CD8-positive, alpha-beta memory T cell (primary cell): ENCODE measurements at places on chromosomes 7 and 10. TPM values are rescaled to one million over a fixed set of nuclear protein-coding genes. Genes with fewer than 3 reads are reported as not detected.

Gene COBL
- total RNA-seq = not detected

Gene ZKSCAN1
- 48.4 TPM for total RNA-seq

Gene CALN1
- not detected for total RNA-seq

Gene UBE2H
- total RNA-seq = 21.5 TPM

Gene NAT16
- total RNA-seq = not detected

- DNase-seq = no peak
- H3K4me3 ChIP-seq = no peak overlapping the region
- H3K27ac ChIP-seq = no peak overlapping the region
- no peaks in the 10 kb centered on the region for H3K36me3 ChIP-seq
- H3K27me3 ChIP-seq = no peaks in the 10 kb centered on the region
These were observed 155.2 kb upstream of the GNAI1 start for GRCh38 chr7:79979437-79979836.

DNA sequence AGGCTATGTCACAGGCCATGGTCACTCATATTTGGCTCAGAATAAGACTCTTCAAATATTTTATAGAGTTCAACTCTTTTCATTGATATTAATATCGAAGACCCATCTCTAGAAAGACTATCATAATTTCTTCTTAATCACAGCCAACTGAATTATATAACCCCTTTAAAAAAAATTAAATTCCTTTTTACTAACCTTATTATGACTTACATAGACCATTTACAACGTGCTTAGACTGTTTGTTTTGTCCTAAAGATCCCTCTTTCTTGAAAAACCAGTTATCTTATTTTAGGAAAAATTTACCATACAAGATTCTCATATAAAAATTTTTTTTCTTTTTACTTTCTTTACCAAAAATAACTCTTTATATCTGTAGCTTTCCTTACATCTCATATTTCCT is 10.2 kb upstream of the TMEM254 start:
- no peak overlapping the region for H3K4me3 ChIP-seq
- no peak for DNase-seq
- no peaks in the 10 kb centered on the region for H3K36me3 ChIP-seq
- H3K4me1 ChIP-seq = no peaks in the 10 kb centered on the region
- H3K27ac ChIP-seq = no peak overlapping the region

DNA sequence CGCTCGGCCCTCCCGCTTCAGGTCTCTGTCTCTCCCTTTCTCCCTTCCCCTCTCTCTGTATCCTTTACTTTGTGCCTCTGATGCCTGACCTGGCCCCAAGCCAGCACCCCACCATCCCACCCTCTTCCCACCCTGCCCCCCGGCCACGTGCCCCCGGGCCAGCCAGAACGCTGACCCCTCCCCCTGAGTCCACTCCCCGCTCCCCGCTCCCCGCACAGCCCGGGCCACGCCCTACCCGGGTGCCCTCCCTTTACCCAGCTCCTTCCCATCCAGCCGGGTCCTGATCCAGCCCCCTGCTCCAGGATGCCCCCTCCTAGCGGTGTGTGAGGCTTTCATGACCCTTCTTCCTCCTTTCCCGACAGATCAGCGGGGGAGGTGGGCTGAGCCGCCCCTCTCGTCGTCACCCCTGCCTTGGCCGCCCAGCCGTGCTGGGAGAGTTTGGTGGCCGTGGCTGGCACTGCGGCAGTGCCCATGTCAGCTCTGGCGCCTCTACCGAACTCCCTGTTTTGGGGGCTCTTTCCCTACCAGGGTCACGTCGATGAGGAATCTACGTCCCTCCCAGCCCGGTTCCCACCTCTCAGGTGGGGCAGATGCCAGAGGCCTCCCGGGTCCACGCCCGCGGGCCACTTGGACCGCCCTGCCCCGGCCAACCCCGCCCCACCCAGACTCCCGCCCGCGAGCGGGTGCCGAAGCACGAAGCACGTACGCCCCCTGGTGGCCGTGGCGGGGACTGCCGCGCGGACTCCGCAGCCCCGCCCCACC is 127.4 kb downstream of the UBE2H start:
- H3K4me3 ChIP-seq = peak overlapping the region; percentile 66
- H3K4me1 ChIP-seq = peaks cover 18% of the 10 kb centered on the region
- H3K27me3 ChIP-seq = no peaks in the 10 kb centered on the region
- no peaks in the 10 kb centered on the region for H3K36me3 ChIP-seq
- H3K27ac ChIP-seq = no peak overlapping the region

DNA sequence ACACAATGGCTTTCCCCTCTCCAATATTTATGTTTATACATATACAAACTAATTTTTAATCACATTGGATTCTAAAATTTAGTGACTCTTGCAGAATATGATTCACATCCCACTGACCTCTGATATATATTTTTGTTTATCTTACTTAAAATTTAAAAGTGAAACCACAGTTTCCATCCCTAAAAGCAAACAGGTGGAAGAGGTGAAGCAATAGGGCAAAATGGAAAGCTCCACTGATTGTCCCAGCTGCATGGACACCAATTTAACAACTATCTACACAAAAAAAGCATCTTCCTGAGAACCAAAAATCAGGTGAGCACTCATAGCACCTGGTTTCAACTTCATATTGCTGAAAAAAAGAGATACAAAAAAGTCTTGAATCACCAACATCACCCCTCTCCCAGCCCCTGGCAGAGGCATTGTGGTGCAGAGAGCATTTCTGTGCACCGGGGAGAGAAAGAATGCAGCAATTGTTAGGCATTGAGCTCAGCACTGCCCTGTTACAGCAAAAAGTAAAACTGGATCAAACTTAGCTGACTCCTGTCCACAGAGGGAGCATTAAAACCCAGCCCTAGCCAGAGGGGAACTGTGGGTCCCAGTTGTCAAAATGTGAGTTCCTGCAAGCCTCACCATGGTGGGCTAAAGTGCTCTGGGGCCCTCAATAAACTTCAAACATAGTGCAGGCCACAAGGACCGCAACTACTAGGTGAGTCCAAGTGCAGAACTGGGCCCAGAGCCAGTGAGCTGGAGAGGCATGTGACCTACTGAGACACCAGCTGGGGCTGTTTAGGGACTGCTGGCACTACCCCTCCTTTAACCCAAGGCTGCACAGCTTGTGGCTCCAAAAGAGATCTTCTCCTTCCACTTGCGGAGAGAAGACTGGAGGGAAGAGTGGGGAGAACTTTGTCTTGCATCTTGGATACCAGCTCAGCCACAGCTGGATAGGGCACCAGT is 92.1 kb downstream of the SIRT1 start:
- no peaks in the 10 kb centered on the region for H3K4me1 ChIP-seq
- no peak overlapping the region for H3K27ac ChIP-seq
- H3K4me3 ChIP-seq = no peak overlapping the region

DNA sequence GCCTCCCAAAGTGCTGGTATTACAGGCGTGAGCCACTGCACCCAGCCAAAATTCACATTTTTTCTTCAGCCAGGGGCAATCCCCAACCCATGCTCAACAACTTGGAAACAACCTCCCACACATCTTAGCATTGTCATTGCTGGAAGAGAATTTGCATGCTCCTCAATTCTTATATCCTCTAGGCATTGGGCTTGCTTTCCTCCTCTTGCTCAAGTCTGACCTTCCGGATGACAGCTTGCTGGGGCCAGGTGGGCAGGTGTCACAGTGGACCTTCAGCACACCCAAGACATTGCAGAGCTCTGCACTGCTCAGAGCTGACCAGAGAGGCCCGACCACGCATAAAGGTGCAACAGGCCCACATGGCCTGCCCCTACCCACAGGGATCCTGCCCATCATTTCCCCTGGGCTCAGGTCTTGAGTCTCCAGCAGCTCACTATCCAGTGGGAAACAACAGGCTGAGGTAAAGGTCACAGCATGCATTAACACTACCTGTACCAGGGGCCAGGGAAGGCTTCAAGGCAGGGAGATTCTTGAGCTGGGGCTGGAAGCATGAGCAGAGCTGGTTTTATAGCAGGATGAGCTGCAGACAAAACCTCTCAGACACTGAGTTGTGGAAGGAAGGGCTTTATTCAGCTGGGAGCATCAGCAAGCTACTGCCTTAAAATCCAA is 6.8 kb upstream of the GPR15LG start:
- no peaks in the 10 kb centered on the region for H3K27me3 ChIP-seq
- no peaks in the 10 kb centered on the region for H3K4me1 ChIP-seq
- no peak for DNase-seq
- H3K4me3 ChIP-seq = no peak overlapping the region

GRCh38 chr10:79022565-79023230 is 46.1 kb upstream of the ZMIZ1 start:
- peaks cover 31% of the 10 kb centered on the region for H3K4me1 ChIP-seq
- H3K27ac ChIP-seq = no peak overlapping the region
- no peaks in the 10 kb centered on the region for H3K27me3 ChIP-seq
- DNase-seq = peak; percentile 36
- H3K36me3 ChIP-seq = no peaks in the 10 kb centered on the region

DNA sequence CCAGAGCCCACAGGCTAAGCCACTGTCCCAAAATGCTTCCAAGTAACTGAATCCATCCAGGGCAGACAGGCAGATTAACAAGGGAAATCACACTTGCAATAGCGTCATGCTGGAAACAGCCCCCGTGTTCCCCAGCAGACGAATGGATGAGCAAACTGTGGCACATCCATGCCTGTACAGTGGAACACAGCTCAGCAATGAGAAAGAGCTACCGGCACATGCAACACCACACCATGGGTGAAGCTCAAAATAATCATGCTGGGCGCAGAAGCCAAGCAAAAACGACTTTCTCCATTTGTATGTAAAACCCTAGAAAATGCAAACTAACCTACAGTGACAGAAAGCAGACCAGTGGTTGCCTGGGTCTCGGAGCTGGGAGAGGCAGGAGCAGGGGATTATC is 153.1 kb downstream of the SLIT1 start:
- H3K27me3 ChIP-seq = no peaks in the 10 kb centered on the region
- H3K4me1 ChIP-seq = no peaks in the 10 kb centered on the region
- no peak overlapping the region for H3K4me3 ChIP-seq
- no peak overlapping the region for H3K27ac ChIP-seq
- H3K36me3 ChIP-seq = no peaks in the 10 kb centered on the region

- H3K27ac ChIP-seq = peak overlapping the region; percentile 6
- DNase-seq = no peak
- H3K4me1 ChIP-seq = peaks cover 87% of the 10 kb centered on the region
- no peak overlapping the region for H3K4me3 ChIP-seq
- no peaks in the 10 kb centered on the region for H3K27me3 ChIP-seq
These were observed 16.5 kb upstream of the DDIT4 start for GRCh38 chr10:72257051-72257892.

GRCh38 chr10:123651421-123652047 is 14.6 kb upstream of the GPR26 start:
- no peak overlapping the region for H3K4me3 ChIP-seq
- H3K36me3 ChIP-seq = no peaks in the 10 kb centered on the region
- H3K27ac ChIP-seq = no peak overlapping the region
- no peak for DNase-seq

DNA sequence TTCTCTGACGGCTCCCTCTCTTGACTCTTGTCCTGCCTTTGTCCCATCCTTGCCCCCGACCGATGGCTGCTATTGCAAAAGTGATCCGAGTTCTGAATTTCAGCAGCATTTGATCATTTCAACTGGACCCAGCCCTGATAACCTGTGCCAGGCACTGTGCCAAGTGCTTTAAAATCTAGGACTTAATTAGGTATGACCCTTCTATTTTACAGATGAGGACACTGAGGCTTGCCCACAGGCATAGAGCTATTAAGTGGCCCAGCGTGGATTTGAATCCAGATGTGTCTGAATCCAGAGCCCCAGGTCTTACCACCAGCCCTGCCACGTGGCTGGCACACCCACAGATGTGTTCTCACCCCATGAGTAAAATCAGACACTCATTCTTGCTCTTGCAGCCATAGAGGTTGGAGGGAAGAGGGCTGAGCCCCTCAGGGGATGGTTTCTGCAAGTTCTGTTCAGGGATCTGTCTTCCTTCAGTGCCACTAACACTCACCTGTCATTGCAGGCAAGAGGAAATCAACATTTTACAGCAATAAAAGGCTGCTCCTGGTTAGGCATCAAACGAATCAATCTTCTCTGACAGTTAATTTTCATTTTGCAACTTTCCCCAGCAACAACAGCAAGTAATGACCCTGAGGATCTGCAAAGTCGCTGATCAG is 101.2 kb downstream of the GRID1 start:
- no peaks in the 10 kb centered on the region for H3K4me1 ChIP-seq
- no peaks in the 10 kb centered on the region for H3K27me3 ChIP-seq
- DNase-seq = no peak
